A673 (cell line): ENCODE measurements at places on chromosomes 2 and 18.

DNA sequence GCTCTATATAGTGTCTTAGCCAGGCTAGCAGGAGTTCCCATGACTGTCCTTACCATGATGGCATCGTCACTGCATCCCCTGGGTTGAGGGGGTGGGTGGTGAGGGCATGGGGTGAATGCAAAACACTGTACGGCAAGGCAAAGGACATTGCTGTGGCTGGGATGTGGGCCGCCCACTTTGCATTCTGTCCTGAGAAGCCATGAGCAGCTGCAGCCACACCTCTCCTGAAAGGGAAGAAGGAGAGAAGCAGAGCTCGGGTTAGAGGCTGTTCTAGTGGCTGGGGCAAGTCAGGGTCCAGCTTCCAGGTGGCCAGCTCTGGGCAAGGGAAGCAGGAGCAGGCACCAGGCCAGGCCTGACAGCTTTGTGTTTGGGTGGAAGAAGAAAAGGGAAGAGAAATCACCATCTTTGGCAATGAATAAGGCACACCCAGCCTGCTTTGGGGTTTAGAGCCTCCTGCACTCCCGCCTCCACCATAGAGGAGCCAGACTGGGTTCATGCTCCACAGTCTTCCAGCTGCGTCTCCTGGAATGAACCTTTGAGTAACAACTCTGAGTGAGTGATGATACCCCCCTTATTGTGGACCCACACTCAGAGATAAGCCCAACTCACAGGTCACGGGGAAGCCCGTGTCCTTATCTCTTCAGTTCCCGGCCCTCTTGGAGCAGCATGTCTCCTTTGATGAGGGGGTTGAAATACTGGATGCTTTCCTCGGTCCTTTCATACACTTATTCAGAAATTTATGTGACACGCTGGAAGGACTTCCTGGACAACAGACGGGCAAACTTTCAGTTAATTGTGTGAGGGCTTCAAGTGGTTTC is 63.4 kb downstream of the INPP4A start:
- DNase-seq, result no peak

DNA sequence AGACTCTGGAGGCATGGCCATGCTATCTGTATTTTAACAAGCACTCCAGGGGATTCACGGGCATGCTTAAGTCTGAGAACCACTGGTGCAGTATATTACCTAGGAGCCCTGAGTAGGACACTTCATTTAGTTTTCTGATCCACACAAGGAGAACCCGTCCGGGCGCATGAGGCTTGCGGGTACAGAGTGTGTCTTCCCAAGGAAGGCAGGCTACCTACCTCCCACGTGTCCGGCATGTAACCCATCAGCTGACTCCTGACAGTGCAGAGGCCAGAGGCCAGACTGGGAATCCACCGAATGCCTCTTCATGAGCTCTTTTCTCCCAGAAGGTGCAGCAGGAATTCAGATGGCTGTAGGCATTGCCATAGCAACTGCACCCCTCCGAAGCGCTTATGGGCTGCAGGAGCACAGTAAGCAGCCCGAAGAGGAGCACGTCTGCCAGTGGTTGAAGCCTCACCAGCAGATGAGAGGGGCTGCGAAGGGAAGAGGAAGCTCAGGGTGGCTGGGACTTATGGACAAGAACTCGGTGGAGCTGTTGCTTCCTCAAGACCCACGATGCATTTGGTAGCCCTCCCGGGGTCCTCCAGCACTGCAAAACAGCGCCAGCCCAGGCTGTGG is 33.8 kb upstream of the DNMT3A start:
- no peak for DNase-seq

- DNase-seq, result no peak
Observed at GRCh38 chr2:33644215-33644614, 45.1 kb upstream of the FAM98A start.

GRCh38 chr18:79400091-79400590 is 4.4 kb downstream of the NFATC1 start:
- DNase-seq, result peak; percentile 48

DNA sequence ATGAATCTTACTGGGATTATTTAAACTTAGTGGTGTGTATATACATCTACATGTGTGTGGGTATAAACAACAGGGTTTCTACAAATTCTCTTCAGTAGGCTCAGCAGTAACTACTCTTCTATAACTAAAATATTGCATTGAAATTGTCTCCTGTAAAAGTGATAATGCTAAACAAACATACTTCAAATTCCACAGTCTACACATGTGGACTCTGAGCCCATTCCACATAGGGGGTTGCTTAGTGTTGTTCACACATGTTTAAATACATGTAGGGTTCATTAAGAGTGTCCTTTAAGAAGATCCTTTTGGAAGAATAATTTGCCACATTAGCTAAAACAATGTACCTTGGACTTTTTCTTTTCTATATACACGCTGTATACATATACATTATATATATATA is 152.8 kb upstream of the VRK2 start:
- DNase-seq, result no peak

DNA sequence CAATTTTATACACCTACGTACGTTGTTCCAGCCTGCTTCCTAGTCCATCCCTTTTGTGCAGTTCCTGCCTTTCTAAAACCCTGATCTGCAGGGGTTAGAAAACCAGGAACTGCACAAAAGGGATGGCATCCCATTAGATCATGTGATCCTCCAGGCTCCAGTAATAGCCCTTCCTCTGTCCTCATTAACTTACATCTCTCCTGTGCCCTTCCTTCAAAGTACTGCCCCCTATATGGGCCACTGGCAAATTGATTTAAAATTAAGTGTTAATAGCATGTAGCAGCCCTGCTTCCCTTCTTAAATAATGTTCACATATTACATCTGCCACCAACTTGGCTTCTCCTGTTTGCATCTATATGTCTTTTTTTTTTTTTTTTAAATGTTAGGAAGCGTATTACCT is 61.3 kb upstream of the NXPH2 start:
- no peak for DNase-seq

- peak; percentile 70 for DNase-seq
Observed at GRCh38 chr2:37414470-37414949, 70.1 kb downstream of the QPCT start.

- DNase-seq, result no peak
Observed at GRCh38 chr2:197198890-197199289, 111.7 kb downstream of the ANKRD44 start.

DNA sequence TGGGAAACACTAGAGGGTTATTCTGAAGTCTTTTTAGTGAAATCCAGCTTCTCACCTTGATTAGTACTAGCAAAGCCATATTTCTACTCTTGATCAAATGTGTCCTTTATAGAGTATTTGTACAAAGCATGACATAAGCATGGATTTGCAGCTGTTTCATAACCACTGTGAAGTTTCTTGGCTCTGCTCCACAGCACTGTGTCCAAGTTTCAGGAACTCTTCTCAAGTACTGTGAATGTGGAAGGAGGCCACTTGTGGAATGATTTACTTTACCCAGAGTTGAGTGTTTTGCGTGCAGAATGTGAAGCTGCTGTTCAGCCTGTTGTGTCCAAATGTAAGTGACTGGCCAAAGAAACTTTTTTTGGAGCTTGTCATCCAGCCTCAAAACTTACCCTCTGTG is 16.2 kb upstream of the MAPRE2 start:
- no peak for DNase-seq

- DNase-seq, result peak; percentile 31
Observed at GRCh38 chr2:37907501-37908225, 17.4 kb upstream of the RMDN2 start.

DNA sequence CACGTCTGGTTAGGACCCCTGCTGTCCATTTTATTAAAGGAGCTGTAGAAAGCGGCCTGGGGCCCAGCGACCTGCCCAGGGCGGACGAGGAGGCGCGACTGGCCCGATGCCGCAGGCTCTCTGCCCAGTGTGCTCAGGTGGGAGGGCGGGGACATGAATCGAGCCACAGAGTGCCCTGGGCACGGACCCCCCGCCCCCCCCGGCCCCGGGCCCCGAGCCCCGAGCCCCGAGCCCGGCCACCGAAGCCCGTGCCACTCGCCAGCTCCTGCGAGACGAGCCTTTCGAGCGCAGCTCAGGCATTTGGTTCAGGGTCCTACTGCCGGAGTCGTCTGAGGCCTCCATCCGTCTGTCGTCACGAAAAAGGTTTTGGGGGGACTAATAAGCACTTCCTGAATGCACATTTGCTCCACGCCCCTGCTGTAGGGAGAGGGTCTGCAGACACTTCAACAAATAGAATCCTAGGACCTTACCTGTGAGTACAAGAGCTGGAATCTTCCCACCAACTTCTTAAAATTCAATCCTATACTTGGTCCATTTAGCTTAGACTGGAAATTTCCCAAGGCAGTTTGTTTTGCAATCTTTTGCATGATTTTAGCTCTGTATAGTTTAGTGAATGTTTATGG is 602 bp upstream of the ADAM17 start:
- DNase-seq, result peak; percentile 45

- no peak for DNase-seq
Observed at GRCh38 chr2:26461601-26462023, 16.3 kb downstream of the OTOF start.

- no peak for DNase-seq
Observed at GRCh38 chr2:23322567-23323197, 62.3 kb upstream of the KLHL29 start.

DNA sequence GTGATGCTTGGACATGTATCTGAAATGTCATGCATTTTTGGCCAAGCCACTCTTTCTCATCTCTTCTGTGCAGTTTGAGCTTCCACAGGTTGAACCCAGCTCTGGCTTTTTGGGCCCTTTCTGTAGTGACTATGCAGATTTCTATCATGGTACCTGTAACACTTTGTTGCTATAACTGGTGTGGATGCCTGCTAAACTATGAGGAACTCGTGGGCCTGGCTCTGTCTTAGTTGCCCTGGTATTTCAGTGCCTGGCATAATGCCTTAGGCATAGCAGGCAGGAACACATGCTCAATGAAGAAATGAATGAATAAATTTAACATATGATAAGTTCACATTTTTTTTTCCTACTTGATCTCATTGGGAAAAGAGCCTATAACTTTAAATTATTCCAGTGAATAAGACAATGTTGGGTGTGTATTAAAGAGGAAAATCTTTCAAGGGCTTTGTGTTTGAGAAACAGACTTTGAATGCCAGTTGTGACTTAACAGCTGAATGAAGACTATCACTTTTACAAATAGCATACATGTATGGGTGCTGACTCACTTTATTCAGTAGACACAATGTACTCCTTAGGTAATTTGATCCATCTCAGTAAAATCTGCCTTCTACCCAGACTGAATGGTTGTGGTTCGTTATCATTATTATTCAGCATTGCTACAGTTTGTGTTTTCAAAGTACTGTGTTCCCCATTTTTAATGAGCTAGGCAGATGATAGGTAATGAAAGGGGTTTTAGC is 86.4 kb upstream of the MAP4K3 start:
- peak; percentile 65 for DNase-seq

DNA sequence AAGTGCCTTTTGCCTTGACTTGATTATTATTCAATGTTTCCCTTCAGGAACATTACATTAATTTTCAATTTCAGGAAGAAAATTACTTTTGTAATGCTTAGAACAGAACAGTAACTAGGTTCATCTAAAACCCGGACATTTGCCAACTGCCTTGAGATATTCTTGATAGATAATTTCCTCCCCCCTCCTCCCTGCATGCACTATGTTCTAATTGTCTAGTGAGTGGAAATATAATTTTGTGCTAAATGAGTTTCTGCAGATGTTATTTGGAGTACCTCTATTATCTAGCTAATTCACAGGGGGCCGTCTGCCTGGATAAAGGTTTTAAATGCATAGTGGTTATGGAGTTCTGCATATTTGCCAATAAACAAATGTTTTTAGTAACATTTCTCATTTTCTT is 200.3 kb upstream of the SLC39A10 start:
- no peak for DNase-seq

- DNase-seq, result peak; percentile 60
Observed at GRCh38 chr2:25251422-25252273, 83.3 kb upstream of the POMC start.

- DNase-seq, result no peak
Observed at GRCh38 chr2:57575700-57576268, 470.8 kb upstream of the VRK2 start.

- peak; percentile 78 for DNase-seq
Observed at GRCh38 chr2:241613017-241613780, 23.8 kb downstream of the THAP4 start.

- DNase-seq, result peak; percentile 93
Observed at GRCh38 chr2:177072090-177072489, 140.5 kb upstream of the HNRNPA3 start.

DNA sequence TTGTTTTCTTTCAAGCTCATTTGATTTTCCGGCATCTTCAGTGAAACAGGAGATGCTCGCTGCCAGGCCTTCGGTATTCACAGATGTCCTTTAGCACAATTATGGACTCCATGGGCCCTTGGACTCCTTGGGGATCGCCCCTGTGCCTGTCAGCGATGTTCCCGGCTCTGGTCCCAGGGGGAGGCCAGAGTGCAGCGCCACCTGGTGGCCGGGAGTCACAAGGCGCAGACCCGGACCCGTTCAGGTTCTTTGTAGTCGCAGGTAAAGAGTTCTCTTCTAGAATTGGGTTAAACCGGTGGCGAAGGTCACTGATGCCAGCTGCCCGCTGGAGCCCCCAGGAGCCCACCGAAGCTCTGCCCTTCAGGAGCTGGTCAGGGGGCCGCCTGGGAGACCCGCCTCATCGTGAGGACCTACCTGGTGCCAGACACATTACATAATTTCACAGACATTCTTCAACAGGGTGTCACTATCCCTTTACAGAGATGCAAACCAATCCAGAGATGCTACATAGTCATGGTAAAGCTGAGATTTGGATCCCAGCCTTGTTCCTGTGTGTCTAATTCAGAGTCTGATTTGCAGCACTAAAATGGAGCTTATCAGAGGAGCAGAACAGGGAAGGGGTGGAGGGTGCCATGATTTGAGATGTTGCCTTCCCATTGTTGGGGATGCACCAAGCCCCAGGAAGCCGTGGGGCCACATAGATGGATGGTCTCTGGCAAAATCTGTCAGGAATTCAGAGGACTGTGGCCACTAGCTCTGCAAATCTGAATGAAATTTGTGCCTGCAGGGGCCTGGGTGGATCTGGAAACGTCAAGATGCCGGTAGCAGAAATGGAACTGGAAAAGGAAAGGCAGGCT is 6.0 kb upstream of the INPP5D start:
- peak; percentile 68 for DNase-seq

DNA sequence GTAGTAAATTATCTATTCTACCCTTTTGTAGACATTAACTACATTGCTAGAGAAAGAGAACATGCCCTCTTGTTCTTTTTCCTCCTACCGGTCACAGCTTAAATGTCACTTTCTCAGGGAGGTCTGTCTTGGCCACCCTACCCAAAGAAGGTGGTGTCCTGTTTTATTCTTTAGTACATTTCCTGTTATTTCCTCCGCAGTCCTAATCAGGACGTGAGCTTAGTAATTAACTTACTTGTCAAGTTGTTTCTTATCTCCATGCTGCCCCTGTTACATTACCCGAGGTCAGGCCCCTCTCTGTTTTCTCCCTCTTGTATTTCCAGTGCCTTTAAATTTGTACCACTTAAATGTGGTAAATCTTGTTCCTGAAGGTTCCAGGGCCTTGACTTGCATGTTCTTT is 73.7 kb upstream of the RMDN2 start:
- DNase-seq, result no peak

DNA sequence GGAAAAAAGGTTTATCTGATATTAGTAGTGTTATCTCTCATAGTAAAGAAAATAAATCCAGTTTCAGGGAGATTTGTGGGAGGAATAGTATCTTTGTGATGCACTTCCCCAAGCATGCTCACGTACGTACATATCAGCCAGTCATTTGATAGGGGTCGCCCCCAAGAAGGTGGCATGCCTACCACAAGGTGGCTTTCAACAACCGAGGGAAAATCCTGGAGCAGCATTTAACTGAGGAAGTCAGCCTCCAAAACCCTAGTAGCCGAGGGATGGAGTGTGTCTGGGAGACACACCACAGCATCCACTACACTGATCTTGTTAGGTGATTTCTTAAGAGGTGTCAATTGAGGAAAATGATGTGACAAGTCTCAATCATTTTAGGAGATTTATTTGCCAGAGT is 623.9 kb downstream of the NYAP2 start:
- DNase-seq, result peak; percentile 23
